ENCODE measurements at places on chromosomes 3 and 15. TPM values are rescaled to one million over a fixed set of nuclear protein-coding genes. Genes with fewer than 3 reads are reported as not detected.
A peak's percentile ranks its signal among the peaks of the same experiment; 100 is the strongest.

DNA sequence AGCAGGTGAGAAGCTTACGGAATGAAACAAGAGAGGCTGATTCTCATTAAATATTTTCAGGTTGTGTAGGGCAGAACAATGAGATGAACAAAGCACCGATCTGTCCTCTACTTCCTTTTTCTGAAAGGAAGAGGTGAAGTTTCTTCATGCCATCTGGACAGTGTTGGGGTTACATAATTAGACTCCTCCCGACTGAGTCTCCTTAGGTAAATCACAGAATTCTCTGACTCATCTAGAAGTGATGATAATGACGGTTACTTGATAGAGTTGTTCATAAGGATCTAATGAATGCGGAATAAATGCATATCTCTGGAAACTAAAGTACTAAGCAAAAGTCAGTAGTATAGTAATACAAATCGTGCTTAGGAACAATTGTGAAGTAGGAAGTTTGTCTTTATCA, 21.2 kb downstream of the CRTC3 start:
- DNase-seq = no peak

DNA sequence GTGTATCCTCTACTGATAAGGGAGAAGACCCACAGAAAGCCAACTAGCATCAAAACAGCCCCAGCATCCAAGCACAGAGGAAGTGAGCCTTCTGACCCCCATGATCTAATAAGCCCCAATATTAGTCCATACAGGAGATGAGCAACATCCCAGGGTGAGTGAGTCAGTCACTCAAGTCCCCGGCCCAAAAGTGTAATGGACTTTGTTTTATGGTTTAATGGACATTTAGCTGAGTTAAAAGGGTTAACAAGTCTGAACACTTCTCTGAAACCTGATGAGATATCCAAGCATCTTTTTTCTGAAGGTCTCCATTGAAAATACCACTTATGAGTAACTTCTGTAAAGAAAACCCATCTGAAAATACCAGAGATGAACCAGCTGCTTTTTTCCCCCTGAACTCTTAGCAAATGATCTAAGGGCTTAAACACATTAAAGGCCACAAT, 115.6 kb downstream of the GREM1 start:
- no peak for DNase-seq

- DNase-seq = no peak
Observed at GRCh38 chr15:64490598-64491259, 30.4 kb downstream of the ZNF609 start.

GRCh38 chr3:15579051-15579450, 22.3 kb downstream of the HACL1 start:
- no peak for DNase-seq

- DNase-seq = no peak
Observed at GRCh38 chr15:64102497-64102896, 6.7 kb downstream of the SNX1 start.

DNA sequence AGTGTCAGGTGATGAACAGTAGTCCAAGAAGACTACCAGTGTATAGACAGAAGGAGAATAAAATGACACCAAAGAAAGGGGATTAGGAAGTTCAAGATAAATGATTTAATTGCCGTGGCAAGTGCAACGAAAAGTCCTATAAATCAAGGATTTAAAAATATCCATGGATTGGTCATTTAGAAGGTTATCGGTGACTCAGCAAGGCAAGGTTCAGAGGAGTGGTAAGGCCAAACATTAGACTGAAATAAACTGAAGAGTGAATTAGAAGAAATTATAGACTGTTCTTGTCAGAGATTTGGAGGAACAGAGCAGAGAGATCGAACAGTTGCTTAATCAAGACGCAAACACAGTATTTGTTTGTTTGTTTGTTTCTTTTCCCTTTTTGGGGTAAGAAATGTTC, 211.9 kb upstream of the KCNMB2 start:
- no peak for DNase-seq

DNA sequence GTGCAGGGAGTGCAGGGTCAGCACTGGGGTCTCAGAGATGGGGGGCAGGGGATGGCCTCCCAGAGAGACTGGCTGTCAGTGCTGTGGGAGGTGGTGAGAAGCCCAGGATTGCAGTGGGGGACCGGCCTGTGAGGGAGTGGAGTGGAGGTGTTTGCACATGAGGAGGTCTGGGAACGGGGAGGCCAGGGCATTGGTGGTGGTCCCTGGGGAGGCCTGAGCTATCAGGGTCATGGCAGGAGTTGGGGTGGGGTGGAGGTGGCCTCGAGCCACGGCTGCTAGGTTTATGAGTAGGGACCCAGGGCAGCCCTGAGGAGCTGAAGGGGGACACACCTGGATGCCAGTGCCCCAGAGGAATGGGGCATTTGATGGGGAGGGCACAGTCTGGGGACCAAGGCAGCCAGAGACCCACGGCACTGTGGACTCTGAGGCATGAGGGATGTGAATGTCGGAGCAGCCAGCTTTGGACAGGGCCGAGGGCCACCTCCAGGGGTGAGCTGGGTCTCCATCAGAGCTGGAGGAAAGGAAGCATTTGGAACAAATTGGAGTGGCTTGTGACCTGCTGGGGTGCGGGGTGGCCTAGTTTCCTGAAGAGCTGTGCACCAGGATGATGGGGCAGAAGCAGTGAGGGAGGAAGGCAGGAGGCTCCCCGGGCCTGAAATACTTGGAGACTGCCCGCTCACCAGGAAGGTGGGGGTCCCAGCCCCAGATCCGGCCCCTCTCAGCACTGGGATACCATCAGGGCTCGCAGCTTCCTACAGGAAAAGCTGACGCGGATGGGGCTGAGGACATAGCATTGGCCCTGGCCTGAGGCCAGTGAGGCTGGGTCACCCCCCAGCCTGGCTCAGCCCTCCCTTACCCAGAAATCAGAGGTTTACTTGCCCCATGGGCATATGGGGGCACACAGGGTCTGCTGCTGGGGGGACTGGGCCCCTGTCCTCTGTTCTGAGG, 9.5 kb upstream of the CSPG4 start:
- DNase-seq = peak; percentile 63

DNA sequence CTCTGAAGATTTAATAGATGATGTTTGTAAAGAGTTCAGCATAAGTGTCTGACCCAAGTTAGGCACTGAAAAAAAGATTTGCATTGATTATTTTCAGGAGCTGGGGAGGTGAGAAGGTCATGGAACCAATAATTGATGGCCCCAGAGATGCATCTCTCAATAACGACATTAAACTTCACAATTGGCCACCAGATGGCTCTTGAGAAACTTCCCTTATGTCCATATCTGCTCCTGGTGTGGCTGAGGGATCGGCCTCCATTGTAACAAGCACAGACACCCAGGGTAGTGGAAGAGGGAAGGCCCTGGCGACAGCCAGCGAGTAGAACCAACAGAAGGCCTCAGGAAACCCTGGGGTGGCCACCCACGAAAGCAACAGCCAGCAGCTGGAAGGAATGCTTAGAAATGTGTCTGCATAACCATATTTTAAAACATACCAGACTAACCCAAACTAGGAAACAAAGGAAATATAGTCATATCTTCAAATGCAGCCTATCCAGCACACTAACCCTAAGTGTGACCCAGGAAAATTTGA, 536.7 kb downstream of the SOX2 start:
- DNase-seq = no peak

Gene PBRM1
- 75.1 TPM for polyA plus RNA-seq

Gene LRTM1
- polyA plus RNA-seq = not detected

Gene DUOXA1
- polyA plus RNA-seq = 1.0 TPM
